Effector CD8-positive, alpha-beta T cell (primary cell): ENCODE measurements at places on chromosomes 3 and 15.

- DNase-seq, result no peak
Observed at GRCh38 chr3:170386468-170386867, 29.0 kb downstream of the SKIL start.

DNA sequence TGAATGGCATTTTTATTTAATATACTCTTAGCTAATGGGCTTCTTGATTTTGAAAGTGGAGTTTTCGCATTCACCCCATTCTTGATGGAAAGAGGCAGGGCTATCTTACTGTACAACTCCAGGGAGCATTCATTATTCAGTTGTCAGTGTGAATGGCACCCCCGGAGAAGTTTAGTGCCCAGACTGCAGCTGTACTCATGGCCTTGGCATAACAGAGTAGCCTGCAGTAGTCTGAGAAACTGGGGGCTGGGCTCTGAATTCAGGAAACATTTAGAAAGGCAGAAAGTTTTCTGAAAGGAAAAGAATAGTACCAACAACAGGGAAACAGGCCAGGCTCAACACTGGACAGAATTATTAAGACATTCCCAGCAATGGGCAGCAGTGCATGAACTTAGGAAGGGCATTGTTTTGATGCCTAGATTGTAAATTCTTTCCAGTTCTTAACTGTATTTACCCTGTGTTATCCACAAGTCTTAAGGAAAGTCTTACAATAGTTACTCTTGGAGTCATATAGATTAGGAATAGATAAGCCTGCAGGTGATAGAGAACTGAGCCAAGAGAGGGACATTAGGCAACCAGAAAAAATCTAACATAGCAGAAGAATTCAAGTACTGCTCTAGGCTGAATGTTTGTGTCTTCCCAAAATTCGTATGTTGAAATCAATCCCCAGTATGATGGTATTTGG is 44.4 kb downstream of the TIPARP start:
- no peak for DNase-seq

GRCh38 chr3:11559816-11560633 is 83.7 kb downstream of the VGLL4 start:
- no peak for DNase-seq

- no peak for DNase-seq
Observed at GRCh38 chr3:156516284-156516683, 38.6 kb downstream of the SSR3 start.

GRCh38 chr3:16538507-16538906 is 25.0 kb upstream of the RFTN1 start:
- DNase-seq, result no peak

DNA sequence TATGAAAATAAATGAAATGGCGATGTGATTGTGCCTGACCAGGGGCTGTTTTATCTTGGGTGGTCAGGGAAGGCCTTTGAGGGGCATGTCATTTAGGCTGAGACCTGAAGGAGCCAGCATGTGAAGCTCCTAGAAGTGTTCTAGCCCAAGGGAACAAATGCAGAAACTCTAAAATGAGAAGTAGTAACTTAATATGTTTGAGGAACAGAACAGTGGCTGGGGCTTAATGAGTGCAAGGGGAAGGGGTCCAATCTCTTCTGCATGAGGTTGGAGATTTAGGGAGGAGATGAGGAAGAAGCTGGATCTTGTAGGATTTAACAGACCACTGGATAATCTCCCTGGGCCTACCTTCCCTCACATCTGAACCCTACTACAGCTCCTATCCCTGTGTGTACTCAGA is 110.5 kb downstream of the AKAP13 start:
- DNase-seq, result no peak

DNA sequence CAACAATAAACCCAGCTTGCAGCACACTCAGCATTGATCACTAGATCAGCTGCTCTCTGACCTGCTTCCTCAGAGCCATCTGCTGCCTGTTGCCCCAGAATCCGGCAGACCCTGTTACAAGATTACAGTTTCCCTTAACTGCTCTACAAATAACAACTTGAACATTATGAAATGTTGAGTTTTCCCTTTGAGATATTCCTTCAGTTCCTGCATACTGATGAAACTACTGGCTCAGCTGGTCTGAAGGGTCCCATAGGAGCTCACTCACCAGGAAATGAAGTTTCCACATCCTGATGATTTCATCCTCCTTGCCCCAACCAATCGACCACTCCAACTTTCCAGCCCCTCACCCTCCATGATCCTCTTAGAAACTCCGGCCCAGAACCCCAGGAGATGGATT is 281.9 kb downstream of the OCA2 start:
- no peak for DNase-seq

- no peak for DNase-seq
Observed at GRCh38 chr3:122789585-122790273, 3.9 kb downstream of the HSPBAP1 start.
